ENCODE measurements at places on chromosomes 13 and 19. TPM values are rescaled to one million over a fixed set of nuclear protein-coding genes. Genes with fewer than 3 reads are reported as not detected.

DNA sequence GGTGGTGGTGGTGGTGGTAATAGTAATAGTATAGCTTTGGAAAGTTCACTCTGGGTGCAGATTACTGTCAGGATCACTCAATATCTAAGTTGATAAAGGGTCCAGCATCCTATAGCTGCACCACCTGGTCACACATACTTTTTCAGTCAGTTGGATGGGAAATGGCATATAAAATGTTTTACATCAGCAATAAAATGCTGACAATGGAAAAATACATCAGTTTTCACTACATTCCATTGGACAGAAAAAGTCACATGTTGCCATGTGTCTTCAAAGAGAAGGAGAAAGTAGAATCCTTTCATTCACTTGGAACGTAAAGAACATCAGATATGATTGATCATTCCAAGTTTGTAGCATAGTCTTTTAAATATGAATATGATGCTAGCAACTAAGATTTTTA, 481.4 kb downstream of the SLITRK6 start:
- H3K36me3 ChIP-seq: no peaks in the 10 kb centered on the region
- H3K27me3 ChIP-seq: no peaks in the 10 kb centered on the region
- no peak overlapping the region for H3K4me3 ChIP-seq
- no peaks in the 10 kb centered on the region for H3K4me1 ChIP-seq
- no peak for DNase-seq
- H3K27ac ChIP-seq: no peak overlapping the region

CYP4F2 gene
- not detected for polyA plus RNA-seq

DNA sequence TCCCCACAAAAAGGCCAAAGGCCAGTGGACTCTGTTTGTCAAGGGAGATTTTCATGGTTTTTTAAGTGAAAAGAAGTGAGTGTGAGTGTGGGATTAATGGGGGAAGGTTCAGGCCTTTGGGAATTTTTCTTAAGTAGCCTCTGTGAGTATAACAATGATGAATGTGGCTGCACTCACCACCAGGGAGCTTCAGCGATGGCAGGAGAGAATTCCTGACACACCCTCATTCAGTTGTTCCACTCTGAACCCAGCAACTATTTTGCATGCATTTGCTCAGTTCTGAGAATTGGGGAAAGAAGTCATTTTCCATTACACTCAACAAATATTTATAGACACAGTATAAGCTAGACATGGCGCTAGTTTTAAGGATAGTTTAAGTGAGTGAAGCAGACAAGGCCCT, 117.9 kb downstream of the CCNA1 start:
- no peaks in the 10 kb centered on the region for H3K27me3 ChIP-seq
- H3K27ac ChIP-seq: no peak overlapping the region
- peaks cover 55% of the 10 kb centered on the region for H3K4me1 ChIP-seq
- no peaks in the 10 kb centered on the region for H3K36me3 ChIP-seq
- no peak for DNase-seq

DNA sequence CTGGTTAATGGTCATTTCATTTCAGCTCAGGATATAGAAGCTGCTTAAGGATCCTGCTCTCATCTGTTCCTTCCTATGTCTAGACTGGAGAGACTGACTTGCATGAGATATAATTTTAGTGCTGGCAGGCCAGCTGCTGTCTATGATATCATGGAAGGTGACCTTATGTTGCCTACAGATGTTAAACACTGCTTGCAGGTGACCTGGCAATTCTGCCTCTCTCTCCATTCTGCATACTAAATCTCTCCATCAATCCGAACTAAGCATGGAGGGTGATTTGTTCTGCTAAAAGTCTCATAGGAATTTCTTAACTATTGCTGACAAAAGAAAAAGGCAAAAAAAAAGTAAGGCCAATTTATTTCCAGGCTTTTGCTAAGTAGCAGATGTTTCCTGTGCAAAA, 81.0 kb downstream of the CCNA1 start:
- H3K36me3 ChIP-seq: no peaks in the 10 kb centered on the region
- peaks cover 6% of the 10 kb centered on the region for H3K4me1 ChIP-seq
- no peak overlapping the region for H3K4me3 ChIP-seq
- H3K27ac ChIP-seq: no peak overlapping the region

SULT2A1 gene
- not detected for polyA plus RNA-seq

DNA sequence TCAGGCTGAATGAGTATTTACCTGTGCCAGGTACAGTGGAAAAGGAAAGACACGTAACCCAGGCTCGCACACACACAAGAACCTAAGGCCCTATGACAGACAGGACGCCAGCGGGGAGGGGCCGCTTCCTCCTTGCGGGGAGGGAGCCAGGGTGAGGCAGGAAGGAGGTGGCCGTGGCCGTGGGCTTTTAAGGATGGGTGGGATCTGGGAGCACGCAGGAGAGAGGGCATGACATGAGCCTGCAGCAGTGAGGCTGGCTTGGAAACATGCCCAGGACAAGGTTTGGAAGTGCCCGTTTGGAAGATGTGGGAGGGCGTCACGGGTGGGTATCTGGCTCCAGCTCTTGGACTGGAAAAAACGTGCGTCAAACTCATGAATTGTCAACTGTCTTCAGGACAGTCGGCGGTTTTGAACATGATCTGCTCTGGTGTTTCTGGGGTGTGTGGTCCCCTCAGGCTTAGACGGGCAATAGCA, 20.1 kb downstream of the SH3GL1 start:
- H3K4me1 ChIP-seq: peaks cover 75% of the 10 kb centered on the region
- H3K4me3 ChIP-seq: peak overlapping the region; percentile 75
- DNase-seq: peak; percentile 58
- no peaks in the 10 kb centered on the region for H3K27me3 ChIP-seq
- no peaks in the 10 kb centered on the region for H3K36me3 ChIP-seq

PRX gene
- polyA plus RNA-seq: 0.12 TPM

FFAR1 gene
- polyA plus RNA-seq: 0.61 TPM

GRCh38 chr13:89930861-89931260, 1416.6 kb upstream of the MIR17HG start:
- H3K4me3 ChIP-seq: no peak overlapping the region
- no peak for DNase-seq
- no peak overlapping the region for H3K27ac ChIP-seq
- no peaks in the 10 kb centered on the region for H3K4me1 ChIP-seq
- no peaks in the 10 kb centered on the region for H3K36me3 ChIP-seq

VN1R2 gene
- polyA plus RNA-seq: not detected

CEACAM8 gene
- not detected for polyA plus RNA-seq

DNA sequence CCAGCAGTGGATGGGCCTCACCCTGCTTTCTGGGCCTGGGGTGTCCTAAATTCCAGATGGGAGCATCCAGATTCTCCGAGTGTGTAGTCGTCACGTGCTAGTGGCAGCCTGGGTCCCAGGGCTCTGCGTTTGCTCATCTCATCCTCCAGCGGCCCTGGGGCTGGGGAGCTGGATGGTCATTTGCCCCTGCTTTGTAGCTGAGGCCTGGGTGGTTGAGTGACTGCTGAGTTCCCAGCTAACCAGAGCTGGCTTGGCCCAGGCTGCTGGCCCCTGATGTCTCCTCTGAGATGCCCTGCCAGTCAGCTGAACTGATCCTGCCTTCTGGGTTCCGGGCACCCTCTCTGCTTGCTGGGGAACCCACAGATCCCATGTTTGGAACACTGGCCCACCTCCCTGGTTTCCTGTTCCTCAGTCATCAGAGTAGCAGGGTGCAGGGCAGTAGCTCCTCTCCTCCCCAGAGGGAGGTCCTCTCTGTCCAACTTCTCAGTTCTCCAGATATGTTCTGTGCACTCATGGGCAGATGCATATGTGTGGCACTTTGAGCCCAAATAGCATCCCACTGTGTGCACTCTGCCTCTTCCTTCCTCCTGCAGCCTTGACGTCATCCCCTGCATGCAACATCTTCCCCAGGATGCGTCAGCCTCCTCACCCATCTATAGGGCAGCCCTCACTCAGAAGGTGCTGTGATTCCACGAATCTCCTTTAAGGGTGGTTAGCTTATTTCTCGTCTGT, 22.4 kb upstream of the CRTC1 start:
- peaks cover 6% of the 10 kb centered on the region for H3K36me3 ChIP-seq
- peaks cover 4% of the 10 kb centered on the region for H3K27me3 ChIP-seq
- no peak overlapping the region for H3K4me3 ChIP-seq
- H3K27ac ChIP-seq: no peak overlapping the region
- peaks cover 37% of the 10 kb centered on the region for H3K4me1 ChIP-seq
- no peak for DNase-seq

CD177 gene
- polyA plus RNA-seq: not detected
